ENCODE measurements at places on chromosomes 2 and 18. TPM values are rescaled to one million over a fixed set of nuclear protein-coding genes. Genes with fewer than 3 reads are reported as not detected.

- no peak for DNase-seq
- peak overlapping the region; percentile 94 for H3K27ac ChIP-seq
- no peaks in the 10 kb centered on the region for H3K27me3 ChIP-seq
- no peaks in the 10 kb centered on the region for H3K36me3 ChIP-seq
Observed at GRCh38 chr2:37616677-37617005, 54.8 kb downstream of the CDC42EP3 start.

GRCh38 chr2:71934595-71935261, 212.9 kb downstream of the CYP26B1 start:
- no peak for DNase-seq
- no peaks in the 10 kb centered on the region for H3K4me1 ChIP-seq
- no peak overlapping the region for H3K27ac ChIP-seq
- H3K27me3 ChIP-seq, result peaks cover 6% of the 10 kb centered on the region
- H3K4me3 ChIP-seq, result no peak overlapping the region

GRCh38 chr2:174059178-174059883, 94.2 kb upstream of the SP3 start:
- no peaks in the 10 kb centered on the region for H3K36me3 ChIP-seq
- H3K27ac ChIP-seq, result no peak overlapping the region
- peaks cover 4% of the 10 kb centered on the region for H3K4me1 ChIP-seq
- no peak overlapping the region for H3K4me3 ChIP-seq
- no peak for DNase-seq
- peaks cover 9% of the 10 kb centered on the region for H3K27me3 ChIP-seq

- H3K4me3 ChIP-seq, result no peak overlapping the region
- peak overlapping the region; percentile 50 for H3K27ac ChIP-seq
- no peak for DNase-seq
- H3K27me3 ChIP-seq, result no peaks in the 10 kb centered on the region
- H3K4me1 ChIP-seq, result peaks cover 21% of the 10 kb centered on the region
- peaks cover 87% of the 10 kb centered on the region for H3K36me3 ChIP-seq
Observed at GRCh38 chr2:216206041-216206703, 97.0 kb downstream of the XRCC5 start.

GRCh38 chr2:112085916-112086669, 31.0 kb downstream of the TMEM87B start:
- H3K27me3 ChIP-seq, result no peaks in the 10 kb centered on the region
- peak overlapping the region; percentile 94 for H3K27ac ChIP-seq
- H3K4me3 ChIP-seq, result no peak overlapping the region
- no peak for DNase-seq
- H3K36me3 ChIP-seq, result peaks cover 82% of the 10 kb centered on the region

DNA sequence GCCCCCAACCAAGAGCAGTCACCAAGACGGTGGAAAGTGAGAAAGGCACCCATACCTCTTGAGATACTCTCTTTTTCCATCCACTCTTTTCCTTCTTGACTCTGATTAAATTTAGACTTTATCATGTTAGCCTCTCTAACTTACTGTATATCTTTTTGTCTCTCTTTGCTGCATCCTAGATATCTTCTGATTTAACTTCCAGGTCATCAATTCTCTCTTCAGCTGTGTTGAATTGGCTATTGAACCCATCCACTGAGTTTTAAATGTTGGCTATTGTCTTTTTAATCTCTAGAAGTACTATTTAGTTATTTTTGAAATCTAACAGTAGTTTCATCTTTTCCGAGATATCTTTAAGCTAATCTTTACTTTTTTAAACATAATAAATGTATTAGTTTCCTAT, 78.3 kb upstream of the MBOAT2 start:
- no peak overlapping the region for H3K4me3 ChIP-seq
- no peak overlapping the region for H3K27ac ChIP-seq
- DNase-seq, result no peak
- H3K4me1 ChIP-seq, result no peaks in the 10 kb centered on the region
- H3K36me3 ChIP-seq, result no peaks in the 10 kb centered on the region

DNA sequence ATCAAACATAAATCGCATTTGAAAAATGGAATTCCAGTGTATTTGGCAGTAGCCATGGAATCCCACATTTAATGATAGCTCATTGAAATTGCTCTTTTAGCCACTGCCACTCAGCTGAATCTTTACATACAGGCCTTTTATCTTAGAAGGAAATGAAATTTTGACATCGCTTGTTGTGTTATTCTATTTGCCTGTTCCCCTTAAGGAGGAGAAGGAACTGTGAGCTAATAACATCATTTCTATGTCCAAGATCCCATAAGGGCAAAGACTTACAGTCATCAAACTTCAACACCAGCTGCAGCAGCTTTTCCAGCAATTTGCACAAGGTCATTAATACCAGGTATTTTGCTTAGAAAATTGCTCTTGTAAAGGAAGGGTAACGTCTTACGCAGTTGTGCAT, 6.0 kb upstream of the PDCL3 start:
- H3K4me3 ChIP-seq, result no peak overlapping the region
- DNase-seq, result no peak
- peaks cover 4% of the 10 kb centered on the region for H3K4me1 ChIP-seq
- no peak overlapping the region for H3K27ac ChIP-seq
- H3K36me3 ChIP-seq, result no peaks in the 10 kb centered on the region

DNA sequence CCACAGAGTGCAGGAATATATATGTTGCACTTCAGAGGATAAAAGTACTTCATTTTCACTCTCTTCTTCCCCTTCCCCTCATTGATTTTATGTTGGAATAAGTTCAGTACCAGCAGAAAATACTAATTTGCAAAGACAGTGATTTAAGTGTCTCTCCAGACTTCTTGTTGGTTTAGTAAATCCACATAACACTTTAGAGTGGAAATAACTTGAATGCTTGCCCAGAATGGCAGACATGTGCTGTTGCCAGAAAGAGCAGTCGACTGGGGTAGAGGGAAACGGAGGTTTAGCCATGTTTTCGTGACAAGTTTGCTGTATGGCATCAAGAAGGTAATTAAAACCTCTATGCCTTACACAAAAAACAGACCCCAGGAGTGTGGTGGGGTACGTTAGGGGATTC, 246.0 kb upstream of the CXCR4 start:
- no peaks in the 10 kb centered on the region for H3K36me3 ChIP-seq
- no peak for DNase-seq
- no peaks in the 10 kb centered on the region for H3K27me3 ChIP-seq
- no peak overlapping the region for H3K27ac ChIP-seq
- peaks cover 21% of the 10 kb centered on the region for H3K4me1 ChIP-seq

DNA sequence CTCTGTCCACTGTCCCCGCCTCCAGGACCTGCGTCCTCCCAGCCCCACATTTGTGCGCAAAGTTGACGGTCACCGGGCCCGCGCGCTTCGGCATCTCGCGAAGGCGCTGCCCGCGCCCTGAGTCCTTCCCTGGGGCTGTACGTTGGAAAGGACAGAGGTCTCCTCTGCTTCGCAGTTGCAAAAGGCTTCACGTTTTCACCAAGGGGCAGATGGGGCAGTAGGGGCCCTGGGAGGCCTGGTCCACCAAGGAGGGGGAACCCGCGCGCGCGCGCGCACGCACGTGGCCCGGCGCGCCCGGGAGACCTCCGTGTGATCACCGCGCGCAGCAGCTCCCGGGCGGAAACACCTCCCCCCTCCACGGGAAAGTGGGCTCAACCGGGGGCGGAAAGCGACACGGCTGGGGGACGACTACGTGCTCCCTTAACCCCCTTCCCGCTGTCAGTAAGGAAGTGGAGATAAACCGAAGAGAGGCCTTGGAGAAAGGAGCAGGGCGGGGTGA, 21.9 kb downstream of the TEX44 start:
- peak; percentile 72 for DNase-seq
- peak overlapping the region; percentile 97 for H3K27ac ChIP-seq
- peaks cover 47% of the 10 kb centered on the region for H3K4me1 ChIP-seq
- H3K36me3 ChIP-seq, result no peaks in the 10 kb centered on the region
- no peaks in the 10 kb centered on the region for H3K27me3 ChIP-seq

GRCh38 chr18:58230438-58231179, 186.6 kb downstream of the NEDD4L start:
- no peak for DNase-seq
- H3K36me3 ChIP-seq, result peaks cover 2% of the 10 kb centered on the region
- H3K27ac ChIP-seq, result peak overlapping the region; percentile 75
- no peaks in the 10 kb centered on the region for H3K27me3 ChIP-seq
- H3K4me1 ChIP-seq, result peaks cover 38% of the 10 kb centered on the region

DNA sequence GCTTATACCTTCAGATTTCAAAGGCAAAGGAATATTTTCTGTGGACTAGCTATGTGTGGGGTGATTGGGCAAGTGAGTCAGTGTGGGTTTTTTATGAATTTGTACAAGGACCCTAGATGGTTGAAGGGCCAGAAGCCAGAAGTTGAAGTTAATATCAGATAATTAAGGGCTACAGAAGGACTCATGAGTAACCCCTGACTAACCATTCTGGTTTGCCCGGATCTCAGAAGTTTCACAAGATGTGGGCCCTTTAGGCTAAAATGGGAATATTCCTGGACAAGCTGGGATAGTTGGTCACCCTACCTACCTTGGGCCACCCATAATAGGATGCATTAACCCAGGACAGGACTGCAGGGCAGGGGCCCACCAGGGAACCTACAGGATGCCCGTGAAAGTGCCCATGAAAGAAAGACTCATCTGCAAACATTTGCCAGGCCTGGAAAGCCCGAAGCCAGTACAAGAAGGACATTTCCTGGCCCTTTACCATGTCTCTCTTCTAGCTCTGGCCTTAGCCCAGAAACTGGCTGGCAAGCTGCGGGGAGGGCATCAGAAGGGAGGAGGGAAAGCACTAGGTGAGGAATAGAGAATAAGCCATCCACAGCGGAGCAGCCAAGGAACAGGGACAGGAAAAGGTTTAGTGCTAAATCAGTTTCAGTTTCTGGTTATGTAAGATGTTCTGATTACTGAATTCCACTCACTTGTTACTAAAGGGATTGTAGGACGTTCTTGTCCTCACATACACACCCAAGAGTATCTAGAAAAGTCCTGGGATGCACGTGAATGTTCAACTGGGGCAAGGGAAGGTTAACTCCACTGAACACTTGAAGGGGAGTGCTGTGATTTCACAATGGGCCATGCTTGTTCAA, 33.6 kb downstream of the GCG start:
- H3K27ac ChIP-seq, result no peak overlapping the region
- no peak for DNase-seq
- H3K4me1 ChIP-seq, result no peaks in the 10 kb centered on the region
- H3K4me3 ChIP-seq, result no peak overlapping the region
- no peaks in the 10 kb centered on the region for H3K36me3 ChIP-seq

DNA sequence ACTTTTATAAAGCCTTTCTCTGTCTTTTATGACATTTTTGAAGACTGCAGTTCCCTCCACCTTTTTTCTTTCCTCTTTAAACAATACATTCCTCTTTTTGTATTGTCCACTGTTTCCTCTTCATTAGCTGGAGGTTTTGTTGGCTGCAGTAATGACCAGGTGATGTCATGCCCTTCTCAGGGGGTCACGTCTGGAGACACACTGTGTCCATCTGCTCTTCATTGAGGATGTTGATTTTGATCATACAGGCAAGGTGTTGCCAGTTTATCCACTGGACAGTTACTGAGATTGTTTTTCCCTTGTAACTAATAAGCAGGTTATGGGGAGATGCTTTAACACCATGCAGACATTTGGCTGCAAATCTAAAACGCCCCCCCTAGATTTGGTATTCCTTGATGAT, 19.8 kb downstream of the ZNF407 start:
- H3K36me3 ChIP-seq, result no peaks in the 10 kb centered on the region
- DNase-seq, result no peak
- H3K4me1 ChIP-seq, result peaks cover 9% of the 10 kb centered on the region
- no peaks in the 10 kb centered on the region for H3K27me3 ChIP-seq
- no peak overlapping the region for H3K27ac ChIP-seq
- H3K4me3 ChIP-seq, result no peak overlapping the region

- DNase-seq, result no peak
- no peak overlapping the region for H3K27ac ChIP-seq
- H3K4me1 ChIP-seq, result no peaks in the 10 kb centered on the region
- H3K27me3 ChIP-seq, result no peaks in the 10 kb centered on the region
- H3K36me3 ChIP-seq, result no peaks in the 10 kb centered on the region
- no peak overlapping the region for H3K4me3 ChIP-seq
Observed at GRCh38 chr2:189391201-189391600, 50.1 kb upstream of the WDR75 start.

DNA sequence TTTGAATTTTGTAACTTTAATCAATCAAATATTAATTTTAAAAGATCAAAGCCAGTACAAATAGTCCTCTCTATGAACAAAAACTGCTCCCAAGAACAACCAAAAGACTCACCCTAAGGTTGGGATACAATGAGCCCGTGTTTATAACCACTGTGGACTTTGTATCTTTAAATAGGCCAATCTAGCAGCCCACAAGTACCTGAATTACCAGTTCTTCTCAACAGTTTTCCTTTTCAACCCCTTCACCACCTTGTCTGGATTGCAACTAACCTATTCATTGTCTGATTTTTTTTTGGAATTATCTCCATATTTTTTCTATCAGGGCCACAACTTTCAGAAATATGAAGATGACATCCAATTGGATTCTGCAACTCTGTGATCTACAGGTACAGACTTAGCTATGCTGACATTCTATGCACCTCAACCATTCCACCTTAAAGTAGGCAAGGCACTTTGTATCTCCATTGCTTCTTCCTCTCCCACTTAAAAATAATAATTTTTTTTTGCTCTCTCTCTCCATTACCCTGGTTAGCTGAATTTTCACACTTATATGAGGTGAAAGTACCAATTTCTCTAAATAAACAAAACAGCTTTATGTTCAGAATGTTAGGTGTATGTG, 81.9 kb upstream of the MAPRE2 start:
- DNase-seq, result no peak
- H3K4me3 ChIP-seq, result no peak overlapping the region
- no peak overlapping the region for H3K27ac ChIP-seq
- no peaks in the 10 kb centered on the region for H3K4me1 ChIP-seq

- no peak overlapping the region for H3K4me3 ChIP-seq
- H3K27ac ChIP-seq, result no peak overlapping the region
- H3K36me3 ChIP-seq, result no peaks in the 10 kb centered on the region
- no peak for DNase-seq
Observed at GRCh38 chr2:26464390-26465265, 13.3 kb downstream of the OTOF start.

GRCh38 chr2:2689306-2689705, 358.2 kb upstream of the MYT1L start:
- H3K4me3 ChIP-seq, result no peak overlapping the region
- H3K27me3 ChIP-seq, result peaks cover 13% of the 10 kb centered on the region
- H3K27ac ChIP-seq, result no peak overlapping the region
- DNase-seq, result no peak
- no peaks in the 10 kb centered on the region for H3K36me3 ChIP-seq
- H3K4me1 ChIP-seq, result no peaks in the 10 kb centered on the region

- H3K36me3 ChIP-seq, result no peaks in the 10 kb centered on the region
- DNase-seq, result no peak
- H3K4me3 ChIP-seq, result no peak overlapping the region
Observed at GRCh38 chr18:66048406-66048805, 297.6 kb downstream of the CDH7 start.

GRCh38 chr2:126899616-126900185, 1.0 kb downstream of the TEX51 start:
- peaks cover 17% of the 10 kb centered on the region for H3K27me3 ChIP-seq
- H3K27ac ChIP-seq, result no peak overlapping the region
- H3K36me3 ChIP-seq, result no peaks in the 10 kb centered on the region

- H3K4me1 ChIP-seq, result peaks cover 12% of the 10 kb centered on the region
- no peak overlapping the region for H3K4me3 ChIP-seq
- peaks cover 32% of the 10 kb centered on the region for H3K27me3 ChIP-seq
- DNase-seq, result no peak
- H3K36me3 ChIP-seq, result no peaks in the 10 kb centered on the region
- H3K27ac ChIP-seq, result no peak overlapping the region
Observed at GRCh38 chr2:102253140-102253752, 58.1 kb upstream of the IL1RL1 start.

GRCh38 chr18:78292618-78293380, 686.8 kb upstream of the SALL3 start:
- no peaks in the 10 kb centered on the region for H3K4me1 ChIP-seq
- DNase-seq, result no peak
- no peak overlapping the region for H3K27ac ChIP-seq
- H3K36me3 ChIP-seq, result no peaks in the 10 kb centered on the region
- no peak overlapping the region for H3K4me3 ChIP-seq

Gene TMEM178A
- not detected for total RNA-seq

Gene AKAIN1
- not detected for total RNA-seq

Gene RAPGEF4
- 0.17 TPM for total RNA-seq

Gene COLEC11
- total RNA-seq, result not detected

Gene FAM124B
- not detected for total RNA-seq

Gene ASPRV1
- 0.56 TPM for total RNA-seq

All from activated B cell treated with CpG ODN at 0.5 μM for 24 hours (primary cell).